Smooth muscle cell of bladder (primary cell): ENCODE measurements at places on chromosomes 1 and 21. TPM values are rescaled to one million over a fixed set of nuclear protein-coding genes. Genes with fewer than 3 reads are reported as not detected.

SUSD4 gene
- total RNA-seq = 0.14 TPM in 1 of 2 replicates, not detected in the other

SPRR5 gene
- total RNA-seq = not detected in 2 replicates

TAL1 gene
- under 0.01 TPM in 2 replicates for total RNA-seq

FCAMR gene
- not detected in 2 replicates for total RNA-seq

CD1D gene
- 5.3 and 8.0 TPM in 2 replicates for total RNA-seq

TPTE gene
- not detected in 2 replicates for total RNA-seq

S100A3 gene
- total RNA-seq = 8.2 and 10.4 TPM in 2 replicates

GJB3 gene
- total RNA-seq = not detected in 2 replicates

GPA33 gene
- not detected in 2 replicates for total RNA-seq

SASS6 gene
- 1.1 and 1.4 TPM in 2 replicates for total RNA-seq

ITLN2 gene
- not detected in 2 replicates for total RNA-seq

FCRL5 gene
- total RNA-seq = not detected in 2 replicates

SERTAD4 gene
- 0.43 and 0.46 TPM in 2 replicates for total RNA-seq
